Activated effector memory CD4-positive, alpha-beta T cell treated with Interleukin-2 at 50 U/mL for 16 hours (primary cell): ENCODE measurements at places on chromosomes 1 and 21.

- no peak for DNase-seq
Measured at GRCh38 chr1:40199126-40199525, 37.9 kb downstream of the RLF start.

- no peak for DNase-seq
Measured at GRCh38 chr1:8077602-8078001, 51.5 kb upstream of the ERRFI1 start.

- no peak for DNase-seq
Measured at GRCh38 chr1:94284476-94284875, 47.1 kb upstream of the ARHGAP29 start.

GRCh38 chr1:224430511-224431113, 4.0 kb downstream of the WDR26 start:
- DNase-seq = no peak

DNA sequence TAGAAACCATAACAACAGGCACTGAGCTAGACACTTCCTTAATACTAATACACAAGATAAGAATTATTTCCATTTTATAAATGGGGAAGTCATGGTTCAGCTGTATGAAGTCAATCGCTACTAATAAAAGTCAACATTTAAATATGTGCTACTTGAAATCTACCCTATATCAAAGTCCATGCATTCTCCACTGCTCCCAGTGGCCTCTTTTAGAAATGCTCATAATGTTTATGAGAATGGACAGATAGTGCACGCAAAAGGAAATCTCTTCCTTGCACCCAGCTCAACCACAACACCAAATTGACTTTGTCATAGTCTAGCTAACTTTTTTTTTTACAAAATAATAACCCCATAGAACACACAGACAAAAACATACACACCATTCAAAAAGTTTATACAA, 281.7 kb upstream of the CXADR start:
- no peak for DNase-seq

- no peak for DNase-seq
Measured at GRCh38 chr1:39426346-39426745, 65.1 kb upstream of the BMP8A start.
